WTC11 (cell line): ENCODE measurements at places on chromosomes 5 and 9. TPM values are rescaled to one million over a fixed set of nuclear protein-coding genes. Genes with fewer than 3 reads are reported as not detected.

- DNase-seq, result no peak
These were observed 139.2 kb downstream of the PBX3 start for GRCh38 chr9:125886365-125886764.

DNA sequence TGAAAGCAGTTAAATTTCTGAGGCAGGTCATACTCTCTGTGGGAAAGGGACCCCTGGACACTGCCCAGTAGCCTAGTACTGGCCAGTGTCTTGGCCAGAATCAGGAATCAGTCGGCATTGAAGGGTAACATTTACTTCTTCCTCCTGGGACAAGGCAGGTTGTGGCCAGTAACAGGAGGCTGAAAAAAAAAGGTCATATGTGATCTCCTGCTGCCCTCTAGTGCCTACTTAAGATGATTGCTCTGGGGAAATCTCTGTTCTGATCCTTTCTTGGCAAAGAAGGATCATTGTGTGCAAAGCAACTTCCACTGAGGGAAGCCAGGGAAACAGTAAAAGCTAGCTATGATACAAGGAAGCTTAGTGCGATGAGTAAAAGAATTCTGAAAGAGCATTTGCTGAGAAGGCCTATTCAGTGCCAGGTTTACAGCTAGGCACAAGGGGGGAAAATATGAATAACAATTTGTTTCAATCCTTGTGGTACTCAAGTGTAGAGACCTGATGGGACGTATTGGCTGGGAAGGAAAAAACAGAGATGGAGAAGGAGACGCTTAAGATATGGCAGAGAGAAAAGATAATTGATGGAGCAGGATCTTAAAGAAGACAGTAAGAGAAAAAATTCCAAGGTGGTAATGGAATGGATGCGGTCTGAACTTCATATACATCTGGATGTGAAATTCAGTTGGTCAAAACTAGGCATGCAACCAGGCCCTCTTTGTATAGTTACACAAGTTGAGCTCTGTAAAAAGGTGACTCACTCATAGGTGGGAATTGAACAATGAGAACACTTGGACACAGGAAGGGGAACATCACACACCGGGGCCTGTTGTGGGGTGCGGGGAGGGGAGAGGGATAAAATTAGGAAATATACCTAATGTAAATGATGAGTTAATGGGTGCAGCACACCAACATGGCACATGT is 25.8 kb upstream of the TRIM32 start:
- no peak for DNase-seq

- no peak for DNase-seq
These were observed 60.3 kb upstream of the NEK6 start for GRCh38 chr9:124197177-124198095.

MYOZ3 gene
- 11.6 to 14.5 TPM (median 13.7 TPM) in 3 replicates for total RNA-seq

DNA sequence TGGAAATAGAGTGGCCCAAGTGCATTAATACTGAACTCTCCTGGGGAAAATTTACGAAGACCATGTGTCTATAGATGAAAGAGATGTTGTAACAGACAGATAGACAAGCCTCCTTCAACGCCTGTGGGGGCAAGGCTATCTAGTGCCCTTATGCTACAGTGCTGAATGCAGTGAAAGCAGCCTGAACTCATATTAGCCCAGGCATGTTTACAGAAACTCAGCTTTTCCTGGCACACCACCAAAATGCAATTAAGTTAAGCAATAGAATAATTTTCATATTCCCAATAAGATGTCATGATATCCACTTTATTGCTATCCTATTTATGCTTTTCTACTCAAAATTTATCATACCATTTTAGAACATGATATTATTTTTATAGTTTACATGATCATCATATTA is 277.0 kb downstream of the DIRAS2 start:
- no peak for DNase-seq

DNA sequence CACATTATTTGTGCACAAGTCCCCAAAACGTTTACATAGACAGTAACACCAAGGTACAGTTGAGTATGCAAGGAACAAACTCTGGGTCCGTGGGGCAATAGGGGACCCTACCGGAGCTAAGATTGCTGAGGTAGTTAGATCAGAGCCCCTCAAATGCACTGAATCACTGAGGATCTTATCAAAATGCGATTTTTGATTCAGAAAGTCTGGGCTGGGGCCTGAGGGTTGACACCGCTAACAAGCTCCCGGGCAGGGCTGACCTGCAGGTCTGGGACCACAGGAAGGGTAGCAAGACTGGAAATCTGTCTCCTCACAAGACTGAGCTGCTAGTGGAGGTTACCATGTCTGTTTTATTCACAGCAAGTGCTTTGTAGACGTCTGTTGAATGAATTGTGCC is 1.8 kb upstream of the IL3 start:
- no peak for DNase-seq

ENHO gene
- total RNA-seq, result 26.9 to 28.3 TPM (median 27.9 TPM) in 3 replicates

DNA sequence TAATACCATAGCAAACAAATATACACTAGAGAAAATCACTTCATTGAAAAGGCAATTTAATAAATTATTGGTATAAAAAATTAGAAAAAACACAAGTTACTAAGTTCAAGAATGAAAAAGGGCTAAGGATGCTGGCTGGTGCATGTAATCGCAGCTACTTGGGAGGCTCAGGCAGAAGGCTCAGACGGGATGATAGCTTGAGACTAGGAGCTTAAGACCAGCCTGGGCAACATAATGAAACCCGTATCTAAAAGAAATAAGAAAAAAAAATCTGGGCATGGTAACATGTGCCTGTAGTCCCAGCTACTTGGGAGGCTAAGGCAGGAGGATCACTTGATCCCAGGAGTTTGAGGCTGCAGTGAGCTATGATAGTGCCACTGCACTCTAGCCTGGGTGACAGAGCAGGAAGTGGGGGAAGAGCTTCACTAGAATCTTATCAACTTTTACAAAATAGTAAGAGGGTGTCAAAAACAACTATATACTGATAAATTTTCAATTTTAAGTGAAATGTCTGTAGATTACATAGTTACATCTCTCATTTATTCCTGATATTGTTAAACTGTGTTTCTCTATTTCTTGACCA is 42.2 kb upstream of the PPP2CA start:
- no peak for DNase-seq

BTNL9 gene
- total RNA-seq, result 1.6 to 3.4 TPM (median 1.8 TPM) in 3 replicates

SHOC1 gene
- not detected in 3 replicates for total RNA-seq

DNA sequence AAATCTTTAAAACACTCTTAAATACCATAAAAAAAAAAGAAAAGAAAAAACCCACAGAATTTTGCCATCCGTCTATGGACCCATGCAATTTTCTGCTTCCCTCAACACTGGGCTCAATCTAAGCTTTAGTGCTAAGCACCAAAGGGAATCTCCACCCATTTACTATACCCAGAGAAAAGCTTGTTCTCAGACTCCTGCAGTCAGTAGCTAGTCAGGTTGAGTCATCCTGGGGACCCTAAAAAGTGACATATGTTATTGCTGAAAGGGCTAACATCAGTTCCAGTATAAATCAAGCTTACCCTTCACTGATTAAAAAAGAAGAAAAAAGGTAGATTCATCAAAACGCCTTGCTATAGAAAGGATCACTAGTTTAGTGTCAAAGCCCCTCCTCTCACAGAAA is 177.6 kb downstream of the MUSK start:
- no peak for DNase-seq

RALGPS1 gene
- total RNA-seq, result 26.1 to 28.5 TPM (median 27.4 TPM) in 3 replicates

FOXD1 gene
- total RNA-seq, result 7.0 to 10.3 TPM (median 7.9 TPM) in 3 replicates

GRCh38 chr9:126413391-126414068 is 86.9 kb downstream of the MVB12B start:
- DNase-seq, result no peak

DNA sequence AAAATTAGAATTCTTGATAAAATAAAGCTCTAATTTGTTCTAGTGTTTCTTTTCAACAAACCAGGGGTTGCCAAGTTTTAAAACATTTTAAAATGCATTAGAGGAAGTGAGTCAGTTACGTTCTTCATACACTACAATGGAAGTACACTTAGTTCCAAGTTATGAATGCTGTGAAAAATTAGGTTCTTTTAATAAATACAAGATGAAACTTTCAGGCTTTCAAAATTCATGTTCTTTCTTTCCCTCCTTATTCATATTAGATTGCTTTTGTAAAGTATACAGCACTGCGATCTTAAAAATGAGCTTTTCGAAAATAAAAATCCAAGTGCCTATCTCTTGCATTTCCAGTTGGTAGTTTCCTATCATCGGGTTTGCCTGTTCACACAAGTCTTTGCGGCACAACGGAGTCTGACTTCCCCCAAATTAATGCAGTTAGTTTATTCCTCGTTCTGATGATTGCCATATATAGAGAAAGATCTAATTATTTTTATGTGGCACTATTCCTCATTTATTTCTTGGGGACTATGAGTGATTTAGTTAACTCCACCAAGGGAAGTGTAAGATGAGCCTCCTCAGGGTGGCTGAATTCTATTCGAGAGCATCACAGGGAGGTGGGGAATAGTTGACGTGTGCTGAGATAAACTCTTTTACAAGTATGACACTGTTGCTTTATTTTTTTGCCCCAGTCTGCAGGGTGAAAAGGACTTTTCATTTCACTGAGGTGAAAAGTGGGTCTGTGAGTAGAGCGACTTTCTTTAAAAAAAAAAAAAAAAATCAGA is 238.2 kb downstream of the CD180 start:
- DNase-seq, result no peak

DNA sequence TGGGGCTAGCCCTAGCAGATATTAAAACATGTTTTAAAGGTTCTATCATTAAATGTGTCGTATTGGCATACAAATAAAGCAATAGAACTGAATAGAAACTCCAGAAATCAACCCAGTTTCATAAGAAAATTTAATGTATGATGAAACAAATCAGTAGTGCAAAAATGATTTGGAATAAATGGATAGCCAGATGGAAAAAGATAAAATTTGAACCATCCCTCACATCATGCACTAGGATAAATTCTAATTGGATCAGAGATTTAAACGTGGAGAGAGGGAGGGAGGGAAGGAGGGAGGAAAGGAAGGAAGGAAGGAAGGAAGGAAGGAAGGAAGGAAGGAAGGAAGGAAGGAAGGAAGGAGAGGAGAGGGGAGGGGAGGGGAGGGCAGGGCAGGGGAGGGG is 235.3 kb downstream of the SEC61B start:
- DNase-seq, result no peak

DNA sequence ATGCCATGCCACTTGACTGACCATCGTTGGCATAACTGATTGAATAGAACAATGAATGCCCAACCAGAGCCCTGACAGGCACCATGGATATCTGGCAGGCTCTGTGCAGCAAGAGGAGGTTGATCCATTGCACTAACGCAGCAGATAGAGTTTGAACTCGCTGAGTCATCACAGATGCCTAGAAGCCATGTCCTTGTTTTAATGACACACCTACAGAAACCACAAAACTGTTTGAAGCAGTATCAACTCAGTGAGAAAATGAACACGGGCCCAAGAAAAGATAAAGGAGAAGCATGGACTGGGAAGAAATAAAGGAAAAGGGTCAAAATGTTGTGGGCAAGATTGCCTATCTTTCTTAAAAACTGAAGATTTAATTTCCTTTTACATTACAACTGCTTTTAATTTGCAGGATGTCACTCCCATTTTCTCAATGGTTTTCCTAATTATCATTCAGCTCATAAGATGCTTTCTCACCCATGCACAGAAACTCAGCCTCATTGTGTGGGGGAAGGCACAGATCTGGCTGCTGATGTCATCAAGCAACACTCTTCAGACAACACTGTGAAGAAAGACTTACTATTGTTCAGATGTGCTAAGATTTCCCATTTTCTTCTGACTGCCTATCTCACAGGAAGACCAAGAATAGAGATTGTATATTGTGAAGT is 129.0 kb downstream of the PIK3R1 start:
- DNase-seq, result no peak
